NCI-H1694 treated with DMSO at 0.1 percent for 48 hours (cell line): ENCODE measurements at places on chromosomes 16 and 17.

GRCh38 chr17:4789951-4790704 lies 1.4 kb downstream of the GLTPD2 start:
- DNase-seq, result peak; percentile 60

DNA sequence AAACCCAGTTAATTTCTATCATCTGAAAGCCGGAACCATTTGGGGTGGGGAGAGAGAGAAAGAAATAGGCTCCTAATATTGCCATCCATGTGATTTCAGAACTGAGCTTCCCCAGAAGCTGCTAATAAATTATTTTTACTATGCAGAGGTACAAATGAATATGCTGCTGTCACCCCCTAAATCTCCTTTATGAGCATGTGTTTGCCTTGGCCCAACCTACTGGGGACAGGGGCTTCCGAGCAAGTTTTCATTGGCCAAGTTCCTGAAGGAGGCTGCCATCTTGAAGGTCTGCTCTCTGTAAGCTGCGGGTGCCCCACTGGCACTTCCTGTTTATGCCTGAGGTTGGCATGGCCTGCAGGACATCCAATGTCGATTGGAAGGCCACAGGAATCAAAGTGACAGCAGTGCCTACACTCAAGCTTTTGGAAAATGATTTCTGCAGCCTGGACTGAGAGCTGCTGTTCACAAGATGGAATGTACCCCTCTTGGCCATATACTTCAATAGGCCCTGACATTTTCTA lies 194.7 kb downstream of the XYLT1 start:
- DNase-seq, result no peak

GRCh38 chr17:12485361-12485906 lies 180.3 kb upstream of the MYOCD start:
- DNase-seq, result no peak

DNA sequence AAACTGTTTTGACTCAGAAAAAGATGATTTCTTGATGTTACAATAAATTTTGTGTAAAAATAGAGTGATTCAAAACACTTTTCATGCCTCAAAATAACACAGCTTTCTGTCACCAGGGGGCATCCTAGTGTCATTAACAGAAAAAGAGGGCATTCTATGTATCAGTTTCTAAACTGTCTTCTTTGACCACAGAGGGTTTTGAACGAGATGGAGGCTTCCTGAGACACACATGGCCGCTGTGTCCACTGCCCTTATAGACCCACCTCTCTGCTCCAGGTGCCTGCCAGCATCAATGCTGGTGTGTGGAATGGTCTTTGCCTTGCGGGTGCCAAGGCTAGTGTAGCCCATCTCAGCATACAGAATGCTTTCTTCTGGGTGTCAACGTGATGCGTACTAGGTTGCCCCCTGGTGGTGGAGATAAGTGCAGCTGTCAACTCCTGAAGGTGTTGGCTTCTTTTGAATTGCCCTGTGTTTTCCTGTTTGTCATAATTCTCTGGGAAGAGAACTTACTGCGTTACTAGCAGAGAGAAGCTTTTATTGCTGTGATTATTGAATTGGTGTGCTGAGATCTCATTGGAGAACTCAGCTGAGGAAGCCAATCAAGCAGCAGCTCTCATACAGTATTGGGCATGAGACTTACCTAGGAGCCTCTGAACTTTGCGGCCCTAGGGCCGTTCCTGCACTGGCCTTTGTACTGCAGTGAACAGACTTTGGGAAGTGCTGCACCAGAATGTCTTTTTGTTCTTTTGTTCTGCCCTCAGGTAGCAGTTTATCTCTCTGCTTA lies 38.6 kb downstream of the USP10 start:
- DNase-seq, result peak; percentile 82

GRCh38 chr17:78365561-78366108 lies 5.8 kb upstream of the SOCS3 start:
- no peak for DNase-seq

GRCh38 chr17:27978689-27979175 lies 63.7 kb upstream of the NLK start:
- no peak for DNase-seq

DNA sequence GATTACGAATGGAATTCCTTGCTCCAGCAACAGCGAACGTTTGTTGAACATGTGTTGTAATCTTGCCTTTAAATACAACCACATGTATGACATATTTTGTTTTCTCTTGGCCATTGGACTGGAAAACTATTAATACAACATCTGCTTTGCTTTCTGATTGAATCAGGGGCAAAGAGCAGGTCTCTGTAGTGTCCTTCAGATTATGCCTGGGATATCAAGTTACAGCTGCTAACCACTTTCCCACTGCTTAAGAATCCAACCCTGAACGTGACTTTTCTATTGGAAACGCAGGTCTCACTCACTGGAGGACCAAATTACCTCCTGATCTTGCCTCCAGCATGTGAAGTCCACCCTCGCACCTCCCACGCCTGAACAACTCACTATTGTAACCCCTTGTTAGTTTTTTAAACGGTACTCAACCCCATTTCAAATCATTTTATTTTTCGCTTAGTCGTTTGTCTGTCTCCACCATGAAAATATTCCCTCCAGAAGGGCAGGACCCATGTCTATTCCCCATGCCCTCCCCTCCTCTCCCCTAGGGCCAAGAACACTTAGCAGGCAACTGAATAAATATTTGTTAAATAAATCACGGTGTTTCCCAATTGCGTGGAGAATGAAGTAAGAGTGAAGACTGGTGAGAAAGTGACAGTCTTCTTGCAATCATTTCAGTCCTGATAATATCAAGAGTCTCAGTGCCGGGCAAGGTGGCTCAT lies 57.4 kb upstream of the MRTFB start:
- DNase-seq, result peak; percentile 76

DNA sequence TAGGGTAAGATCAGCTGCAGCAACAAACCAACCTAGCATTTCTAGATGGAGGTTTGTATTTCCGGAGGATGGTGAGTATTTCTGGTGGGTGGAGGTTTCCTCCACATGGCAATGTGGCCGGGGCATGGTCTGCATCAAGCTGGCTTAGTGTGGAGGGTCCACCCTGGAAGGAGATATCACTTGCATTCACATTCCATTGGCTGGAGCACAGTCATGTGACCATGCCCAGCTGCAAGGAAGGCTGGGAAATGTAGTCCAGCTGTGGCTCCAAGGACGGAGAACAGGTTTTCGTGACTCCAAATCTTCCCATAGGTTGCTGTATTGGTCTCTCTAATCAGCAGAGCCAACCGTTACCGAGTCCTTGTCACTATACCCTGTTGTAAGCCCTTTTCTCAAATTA lies 68.7 kb downstream of the RAI1 start:
- peak; percentile 41 for DNase-seq

- DNase-seq, result no peak
Measured at GRCh38 chr16:85676466-85676865, 12.3 kb downstream of the GINS2 start.

DNA sequence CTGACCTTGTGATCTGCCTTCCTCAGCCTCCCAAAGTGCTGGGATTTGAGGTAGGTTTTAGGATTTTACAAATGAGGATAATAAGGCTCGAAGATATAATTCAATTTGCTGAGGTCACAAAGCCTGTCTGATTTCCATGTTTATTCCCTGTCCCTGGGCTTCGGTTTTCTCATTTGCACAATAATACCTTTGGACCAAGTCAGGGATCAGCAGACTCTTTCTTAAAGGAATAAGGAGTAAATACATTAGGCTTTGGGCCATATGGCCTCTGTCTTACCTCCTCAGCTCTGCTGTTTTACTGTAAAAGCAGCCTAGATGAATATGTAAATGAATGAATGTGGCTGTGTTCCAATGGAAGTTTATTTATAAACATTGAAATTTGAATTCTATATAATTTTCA lies 442.8 kb downstream of the HS3ST4 start:
- no peak for DNase-seq

- DNase-seq, result no peak
Measured at GRCh38 chr17:33021731-33022408, 30.2 kb downstream of the SPACA3 start.

DNA sequence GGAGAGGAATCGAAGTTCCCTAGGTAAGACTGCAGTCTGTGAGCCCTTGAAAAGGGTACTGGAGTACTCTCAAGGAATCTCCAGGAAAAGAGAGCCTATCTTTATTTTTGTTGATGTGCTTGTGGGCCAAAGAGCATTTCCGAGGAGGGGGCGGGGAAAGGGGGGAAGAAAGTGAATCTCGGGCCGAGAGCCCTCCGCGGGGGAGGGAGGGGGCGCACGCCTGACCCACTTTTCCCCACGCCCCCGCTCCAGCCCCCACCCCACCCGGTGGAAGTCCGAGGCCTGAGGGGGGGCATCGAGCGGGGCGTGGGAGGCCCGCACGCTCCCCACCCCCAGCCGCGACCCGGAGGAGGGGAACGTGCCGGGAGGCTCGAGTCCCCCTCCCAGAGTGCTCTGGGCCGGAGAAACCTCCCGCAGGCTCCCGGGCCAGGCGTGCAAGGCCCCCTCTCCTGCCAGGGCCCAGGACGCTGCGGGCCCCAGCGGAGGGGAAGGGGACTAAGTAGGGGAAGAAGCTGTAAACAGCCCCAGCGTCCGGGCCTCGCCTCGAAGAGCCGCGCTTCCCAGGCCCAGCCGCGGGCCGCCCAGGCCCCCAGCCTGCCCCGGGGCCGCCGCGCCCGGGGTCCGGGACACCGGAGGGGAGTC lies 444 bp downstream of the HELZ start:
- DNase-seq, result no peak

- DNase-seq, result no peak
Measured at GRCh38 chr16:47565454-47565853, 104.3 kb downstream of the PHKB start.

DNA sequence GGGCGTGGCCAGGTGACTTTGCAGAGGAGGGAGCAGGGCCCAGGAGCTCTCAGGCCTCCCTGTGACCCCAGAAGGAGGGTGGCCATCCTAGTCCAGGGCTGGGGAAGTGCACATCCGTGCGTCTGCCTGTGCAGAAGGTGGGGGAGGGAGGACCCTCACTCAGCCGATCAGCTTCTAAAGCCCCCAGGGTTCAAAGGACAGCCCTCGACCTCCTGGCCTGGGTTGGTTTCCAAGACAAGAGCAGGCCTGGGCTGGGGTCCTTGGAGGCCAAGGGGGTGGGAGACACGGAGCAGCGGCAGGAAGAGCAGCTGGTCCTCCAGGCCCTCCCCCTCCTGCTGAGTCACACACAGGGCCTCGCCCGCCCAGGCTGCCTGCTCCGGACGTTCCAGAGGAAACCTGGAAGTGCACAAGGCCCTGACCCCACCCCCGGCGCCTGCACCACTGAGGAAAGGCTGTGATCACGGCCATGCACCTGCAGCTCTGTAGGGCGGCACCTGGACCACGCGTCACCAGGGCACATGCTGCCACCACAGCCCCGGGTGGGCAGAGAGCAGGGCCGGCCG lies 67.1 kb upstream of the ZNF469 start:
- no peak for DNase-seq

DNA sequence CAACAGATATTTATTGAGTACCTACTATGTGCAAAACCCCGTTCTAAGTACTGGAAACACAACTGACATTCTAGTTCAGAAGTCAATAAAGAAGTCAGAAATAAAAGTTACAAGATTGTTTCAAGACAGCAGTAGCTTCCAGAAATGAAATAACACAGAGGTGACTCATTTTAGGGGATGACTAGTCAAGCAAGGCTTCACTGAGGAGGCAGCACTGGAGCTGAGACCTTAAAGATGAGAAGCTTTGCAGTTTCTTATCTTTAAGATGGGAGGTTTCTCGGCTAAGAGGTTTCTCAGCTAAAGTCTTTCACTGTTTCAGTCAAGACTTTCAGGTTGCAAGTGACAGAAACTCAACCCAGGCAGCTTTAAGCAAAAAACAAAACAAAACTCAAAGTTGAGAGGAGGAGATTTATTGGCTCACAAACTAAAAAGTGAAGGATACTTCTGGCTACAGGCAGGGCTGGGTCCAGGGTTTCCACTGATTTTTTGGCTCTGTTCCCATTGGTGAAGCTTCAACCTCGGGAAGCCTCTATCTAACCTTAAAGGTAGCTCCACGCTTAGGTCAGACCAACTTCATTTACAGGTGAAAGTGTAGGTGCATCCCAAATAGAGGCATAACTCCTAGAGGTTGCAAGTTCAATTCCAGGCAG lies 7.4 kb upstream of the MMP2 start:
- DNase-seq, result no peak

DNA sequence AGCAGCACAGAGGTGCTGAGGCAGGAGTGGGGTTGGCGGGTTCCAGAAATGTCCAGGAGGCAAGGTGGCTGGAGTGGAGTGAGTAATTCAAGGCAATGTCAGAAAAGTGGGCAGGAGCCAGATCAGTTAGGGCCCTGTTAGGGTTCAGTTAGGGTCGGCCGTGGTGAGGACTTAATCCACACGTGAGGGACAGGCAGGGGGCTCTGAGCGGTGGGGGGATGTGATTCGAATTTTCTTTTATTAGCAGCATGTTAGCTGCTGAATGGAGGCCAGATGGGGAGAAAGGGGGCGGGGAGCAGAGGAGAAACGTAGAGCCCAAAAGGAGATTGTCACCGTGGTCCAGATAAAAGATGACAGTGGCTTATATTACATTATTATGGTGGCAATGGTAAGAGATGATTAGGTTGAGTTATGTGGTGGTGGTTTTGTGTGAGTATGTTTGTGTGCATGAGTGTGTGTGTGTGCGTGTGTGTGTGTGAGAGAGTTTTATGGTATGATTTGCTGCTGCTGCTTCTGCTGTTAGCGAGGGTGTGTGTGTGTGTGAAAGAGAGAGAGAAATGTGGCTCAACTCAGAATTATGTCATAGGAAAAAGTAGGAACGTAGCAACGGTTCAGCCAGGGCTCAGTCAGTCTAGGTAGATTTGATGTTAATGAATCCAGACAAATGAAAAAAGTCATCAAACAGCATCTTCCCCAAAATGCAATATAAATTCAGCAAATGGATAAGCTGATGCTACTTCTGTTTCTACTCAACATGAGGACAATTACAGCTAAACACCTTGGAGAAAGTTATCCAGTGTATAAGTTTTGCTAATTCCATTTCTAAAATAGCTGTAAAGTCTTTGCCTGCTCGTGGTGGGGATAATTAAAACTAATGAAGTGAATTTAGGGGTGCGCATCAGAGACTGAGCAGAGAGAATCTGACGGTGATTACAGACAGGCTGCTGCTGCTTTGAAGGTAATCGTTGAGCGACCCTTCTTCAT lies 390.6 kb downstream of the HAPSTR1 start:
- no peak for DNase-seq

DNA sequence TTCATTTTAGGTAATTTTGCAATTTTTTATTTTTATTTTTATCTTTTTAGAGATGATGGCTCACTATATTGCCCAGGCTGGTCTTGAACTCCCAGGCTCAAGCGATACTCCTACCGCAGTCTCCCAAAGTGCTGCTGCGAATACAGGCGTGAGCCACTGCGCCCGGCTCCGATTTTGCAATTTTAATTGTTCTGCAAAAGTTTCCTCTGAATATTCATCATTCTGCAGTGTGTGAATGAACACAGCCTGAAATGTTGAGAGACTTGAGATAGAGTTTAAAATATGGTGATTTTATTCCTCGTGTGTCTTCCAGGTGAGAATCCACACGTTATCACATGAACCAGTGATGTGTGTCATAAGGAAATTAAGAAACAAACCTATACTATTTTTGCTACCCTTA lies 75.8 kb downstream of the KCNJ12 start:
- DNase-seq, result no peak
